ENCODE measurements at places on chromosomes 1 and 21.

DNA sequence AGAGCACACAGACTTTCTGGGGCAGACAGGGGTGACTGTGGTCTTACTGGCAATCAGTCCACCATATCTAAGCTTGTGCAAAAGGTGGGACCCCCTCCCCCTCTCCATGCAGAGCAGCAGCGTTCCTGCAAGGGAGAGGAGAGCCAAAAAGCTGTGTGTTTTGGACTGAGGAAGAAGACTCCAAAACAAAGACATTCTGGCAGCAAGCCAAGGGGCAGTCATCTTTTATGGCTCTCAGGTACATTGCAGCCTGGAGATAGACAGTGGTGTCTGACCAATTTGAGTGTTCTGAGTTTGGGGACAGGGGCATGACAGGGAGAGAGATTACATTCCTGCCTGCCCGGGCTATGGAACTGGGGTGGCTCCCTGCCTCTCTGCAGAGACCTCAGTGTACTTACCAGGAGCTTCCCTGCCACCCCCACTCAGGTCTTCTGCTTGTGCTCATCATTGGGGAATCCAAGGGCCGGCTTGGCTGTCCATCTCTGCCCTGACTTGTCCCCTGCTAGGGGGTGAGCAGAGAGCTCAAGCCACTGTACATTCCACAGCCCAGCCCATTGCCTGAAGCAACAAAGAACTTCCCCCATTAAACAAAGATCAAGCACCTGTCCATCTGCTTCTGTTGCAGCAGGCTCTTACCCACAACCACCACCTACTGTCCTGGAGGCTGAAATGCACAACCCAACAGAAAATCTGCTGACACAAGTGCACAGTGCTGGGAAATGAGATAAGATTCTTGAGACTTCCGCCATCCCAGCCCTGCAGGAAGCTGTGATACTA is 131.1 kb downstream of the EVI5 start:
- DNase-seq, result no peak

- no peak for DNase-seq
Observed at GRCh38 chr1:119146466-119146865, 6.0 kb upstream of the WARS2 start.

- peak; percentile 91 for DNase-seq
Observed at GRCh38 chr1:79633456-79633855, 626.9 kb upstream of the ADGRL4 start.

- DNase-seq, result no peak
Observed at GRCh38 chr1:232678185-232678886, 48.4 kb upstream of the SIPA1L2 start.

- no peak for DNase-seq
Observed at GRCh38 chr1:38173157-38173831, 126.7 kb upstream of the POU3F1 start.

- no peak for DNase-seq
Observed at GRCh38 chr1:223231581-223231980, 88.5 kb upstream of the TLR5 start.

DNA sequence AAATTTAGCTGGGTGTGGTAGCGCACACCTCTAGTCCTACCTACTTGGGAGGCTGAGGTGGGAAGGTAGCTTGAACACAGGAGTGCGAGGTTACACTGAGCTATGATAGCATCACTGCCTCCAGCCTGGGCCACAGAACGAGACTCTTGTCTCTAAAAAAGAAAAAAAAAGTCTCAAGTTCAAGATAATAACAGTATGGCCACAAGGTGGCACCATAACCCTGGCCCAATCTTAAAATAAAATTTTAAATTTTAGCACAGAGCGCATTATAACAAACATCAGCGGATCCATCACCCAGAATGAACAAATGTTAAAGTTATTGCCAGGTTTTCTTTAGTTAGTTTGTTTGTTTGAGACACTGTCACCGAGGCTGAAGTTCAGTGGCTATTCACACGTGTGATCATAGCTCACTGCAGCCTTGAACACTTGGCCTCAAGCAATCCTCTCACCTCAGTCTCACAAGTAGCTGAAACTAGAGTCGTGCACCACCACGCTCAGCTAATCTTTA is 2.9 kb upstream of the HTR6 start:
- DNase-seq, result peak; percentile 42

- peak; percentile 19 for DNase-seq
Observed at GRCh38 chr1:65339866-65340468, 30.6 kb downstream of the DNAJC6 start.

DNA sequence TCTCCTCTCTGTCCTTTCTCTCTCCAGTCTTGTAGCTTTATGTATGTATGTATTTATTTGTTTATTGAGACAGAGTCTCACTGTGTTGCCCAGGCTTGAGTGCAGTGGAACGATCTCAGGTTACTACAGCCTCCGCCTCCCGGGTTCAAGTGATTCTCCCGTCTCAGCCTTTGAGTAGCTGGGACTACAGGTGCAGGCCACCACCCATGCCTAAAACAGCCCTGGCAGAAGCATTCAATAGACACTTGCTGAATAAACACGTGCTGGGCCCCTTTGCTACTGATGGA is 2.5 kb downstream of the KIAA2013 start:
- DNase-seq, result no peak

DNA sequence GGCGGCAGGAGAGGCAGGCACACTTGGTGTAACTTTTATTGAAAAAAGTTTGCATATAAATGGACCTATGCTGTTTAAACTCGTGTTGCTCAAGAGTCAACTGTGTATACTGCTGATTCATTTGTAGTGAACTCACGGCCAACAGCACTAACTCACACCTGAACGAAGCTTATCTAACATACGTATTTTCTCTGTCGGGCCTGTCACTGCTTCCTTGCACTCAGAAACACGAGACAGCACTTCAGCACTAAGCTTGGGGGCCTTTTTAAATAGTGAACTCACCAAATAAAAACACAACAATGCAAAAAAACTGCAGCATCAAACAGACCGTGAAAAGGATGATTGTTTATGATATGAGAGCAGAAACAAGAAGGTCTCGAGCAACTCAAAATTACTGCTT is 58.9 kb upstream of the NEK2 start:
- DNase-seq, result no peak

- no peak for DNase-seq
Observed at GRCh38 chr1:156750711-156751450, 594 bp downstream of the HDGF start.

DNA sequence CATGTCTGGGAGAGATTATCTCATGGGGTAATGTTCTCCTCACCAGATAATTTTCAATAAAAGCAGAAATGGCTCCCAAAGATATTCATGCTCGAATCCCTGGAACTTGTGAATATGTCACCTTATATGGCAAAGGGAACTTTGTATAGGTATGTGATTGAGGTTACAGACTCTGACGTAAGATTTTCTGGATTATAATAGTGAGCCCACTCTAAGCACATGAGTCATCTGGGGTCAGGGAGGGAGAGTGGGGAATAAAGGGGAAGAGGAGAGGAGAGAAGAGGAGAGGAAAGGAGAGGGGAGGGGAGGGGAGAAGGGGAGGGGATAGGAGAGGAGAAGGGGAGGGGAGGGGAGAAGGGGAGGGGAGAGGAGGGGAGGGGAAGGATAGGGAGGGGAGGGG is 1193.9 kb downstream of the PLA2G4A start:
- DNase-seq, result peak; percentile 36

DNA sequence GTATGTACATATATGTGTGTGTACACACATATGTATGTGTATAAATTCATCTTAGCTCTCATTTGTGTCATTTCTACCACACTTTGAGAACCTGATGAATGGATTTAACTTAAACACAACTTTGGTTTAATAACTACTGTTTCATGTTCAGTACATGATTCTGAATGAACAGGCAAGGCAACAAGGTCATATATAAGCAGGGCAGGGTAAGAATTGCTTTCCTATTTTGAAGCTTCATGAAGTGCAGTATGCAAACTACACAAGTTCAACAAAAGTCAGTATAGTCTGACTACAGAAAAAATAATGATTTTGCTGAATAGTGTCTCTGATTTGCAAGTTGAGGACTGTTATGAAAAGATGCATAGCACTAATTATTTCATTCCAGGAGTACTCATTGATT is 127.6 kb downstream of the KCNK2 start:
- no peak for DNase-seq

- peak; percentile 91 for DNase-seq
Observed at GRCh38 chr1:172826096-172826741, 167.3 kb downstream of the FASLG start.

DNA sequence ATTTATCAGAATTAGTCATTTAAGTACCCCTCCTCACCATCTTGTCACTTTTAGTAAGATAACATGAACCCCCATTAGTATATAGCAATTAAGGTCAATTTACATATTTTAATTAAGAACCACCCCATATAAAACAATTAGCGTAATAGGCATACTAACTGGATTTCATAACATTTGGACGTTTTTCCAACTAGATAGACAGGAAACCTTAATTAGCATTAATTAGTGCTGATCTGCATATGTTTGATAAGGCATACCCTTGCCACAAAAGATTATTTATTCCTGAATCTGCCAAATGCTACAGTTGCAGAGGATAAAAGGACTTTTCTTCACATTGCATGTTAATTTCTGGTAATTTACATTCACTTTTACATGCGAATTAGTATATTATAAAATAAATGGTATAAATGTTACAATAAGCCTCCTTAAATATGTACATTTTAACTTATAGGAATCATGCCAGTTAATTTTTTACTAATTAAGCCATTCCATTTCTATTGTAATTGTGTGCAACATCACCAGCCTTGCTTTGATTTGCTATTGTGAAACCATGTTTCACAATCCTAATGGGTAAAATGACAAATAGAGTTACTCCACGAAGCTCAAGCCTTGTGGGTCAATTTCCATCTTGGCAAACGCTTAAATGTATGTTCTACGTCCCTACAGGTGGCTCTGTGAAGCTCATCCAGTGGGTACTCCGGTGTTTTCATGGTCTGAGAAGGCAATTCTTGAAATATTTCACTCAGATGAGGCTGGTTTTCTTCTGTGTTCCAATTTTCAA is 469.6 kb downstream of the DPYD start:
- no peak for DNase-seq

- DNase-seq, result no peak
Observed at GRCh38 chr1:19033515-19033839, 77.0 kb upstream of the IFFO2 start.

- no peak for DNase-seq
Observed at GRCh38 chr1:169886931-169887330, 6.8 kb downstream of the SCYL3 start.
